Stimulated activated CD8-positive, alpha-beta memory T cell treated with anti-CD3 and anti-CD28 coated beads, Interleukin-15, amount 100 ng/mL, for 1 hour (primary cell): ENCODE measurements at places on chromosomes 4 and X.

DNA sequence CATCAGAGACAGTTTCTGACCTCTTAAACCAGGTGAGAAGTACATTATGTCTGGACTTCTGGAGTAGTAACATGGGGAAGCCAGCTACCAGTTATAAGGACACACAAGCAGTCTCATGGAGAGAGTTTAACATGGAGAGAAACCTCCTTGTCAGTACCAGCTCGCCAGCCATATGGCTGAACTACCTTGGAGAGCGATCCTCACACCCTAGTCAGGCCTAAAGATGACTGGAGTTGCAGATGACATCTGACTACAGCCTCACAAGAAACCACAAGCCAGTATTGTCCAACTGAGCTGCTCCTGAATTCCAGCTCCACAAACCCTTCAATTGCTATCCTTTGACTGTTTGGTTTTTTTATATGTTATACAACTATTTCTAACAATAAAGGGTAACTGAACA, 49.8 kb downstream of the PDHA2 start:
- no peak for DNase-seq

DNA sequence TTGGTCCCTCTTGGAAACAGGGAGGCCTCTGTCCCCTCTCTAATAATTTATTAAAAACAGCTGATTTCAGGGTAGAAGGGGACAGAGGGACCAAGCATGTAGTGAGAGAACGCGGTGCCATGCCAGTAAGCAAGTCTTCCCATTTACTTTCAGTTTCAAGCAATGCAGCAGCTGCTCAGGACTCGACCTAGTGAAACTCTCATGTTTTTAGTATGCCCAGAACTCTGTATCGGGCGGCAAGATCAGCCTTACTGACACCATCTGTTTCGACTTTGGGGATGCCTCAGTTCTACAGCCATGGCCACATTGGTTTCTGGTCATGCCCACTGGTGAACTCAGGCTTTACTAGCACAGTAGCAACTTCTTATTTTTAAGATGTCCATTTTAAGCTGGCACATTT, 40.6 kb downstream of the ZNF81 start:
- no peak for DNase-seq

DNA sequence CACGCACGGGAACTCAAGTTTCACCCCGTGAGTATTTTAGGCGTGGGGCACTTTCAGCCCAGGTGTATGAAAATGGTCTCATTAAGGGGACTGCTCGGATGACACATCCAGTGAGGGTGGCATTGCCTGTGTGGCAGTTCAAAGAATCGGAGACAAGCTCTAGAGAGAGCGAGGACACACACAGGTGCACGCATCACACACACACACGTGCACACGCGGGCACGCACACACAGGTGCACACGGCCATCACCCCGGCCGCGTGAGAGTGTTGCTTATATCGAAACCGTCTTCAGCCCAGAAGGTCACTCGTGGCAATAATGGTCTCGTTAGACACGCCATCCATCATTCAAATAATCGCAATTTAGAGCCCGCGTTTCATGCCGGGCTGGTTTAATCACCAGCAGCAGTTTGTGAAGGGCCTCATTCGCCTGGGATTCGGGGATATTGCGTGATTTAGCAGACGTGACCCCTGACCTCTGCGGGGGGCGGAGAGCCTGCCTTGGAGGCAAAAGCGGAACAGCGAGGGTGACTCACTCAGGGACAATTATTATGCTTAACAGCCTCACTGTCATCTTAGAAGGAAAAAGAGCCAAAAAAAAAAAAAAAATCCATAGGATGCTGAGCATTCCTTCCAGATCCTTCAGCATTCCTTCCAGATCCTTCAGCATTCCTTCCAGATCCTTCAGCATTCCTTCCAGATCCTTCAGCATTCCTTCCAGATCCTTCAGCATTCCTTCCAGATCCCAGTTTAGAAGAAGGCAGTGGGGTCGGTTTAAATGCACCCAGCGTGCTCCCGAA, 89.4 kb upstream of the PPP2R3B start:
- DNase-seq: no peak

DNA sequence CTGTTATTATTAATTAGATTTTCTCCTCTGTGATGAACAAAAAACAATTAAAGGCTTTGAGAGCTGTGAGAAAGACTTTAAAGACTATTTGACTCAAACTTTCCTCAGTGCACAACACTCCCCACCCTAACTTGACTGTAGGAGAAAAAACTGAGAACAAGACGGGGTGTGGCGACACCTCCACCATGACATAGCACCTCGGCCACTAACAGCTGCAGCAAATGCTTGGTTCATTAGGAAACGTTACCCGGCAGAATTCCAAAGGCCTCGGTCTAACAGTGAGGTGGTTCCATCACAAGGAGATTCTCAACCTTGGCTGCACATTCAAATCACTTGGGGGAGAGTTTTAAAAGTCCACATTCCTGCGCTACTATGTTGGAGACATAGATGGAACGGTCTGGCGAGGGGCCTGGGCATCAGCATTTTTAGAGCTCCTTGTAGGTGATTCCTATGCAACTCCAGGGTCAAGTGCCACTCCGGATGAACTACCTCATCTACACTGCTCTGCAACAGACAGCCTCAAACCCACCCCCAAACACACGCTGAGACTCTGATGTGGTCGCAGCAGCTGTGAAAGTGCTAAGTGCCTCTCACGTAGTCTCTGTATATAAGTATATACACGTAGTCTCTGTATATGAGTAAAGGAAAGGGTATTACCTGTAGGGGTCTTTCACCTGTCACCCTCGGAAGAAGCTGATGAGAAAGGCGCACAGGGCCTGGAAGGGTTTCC, 1.0 kb downstream of the FGFBP2 start:
- DNase-seq: no peak

- DNase-seq: no peak
Observed at GRCh38 chrX:154436983-154437752, at the start of gene GDI1. TSS of gene GDI1 (plus strand) at chrX:154437154. CDS start at chrX:154437255, 101 bp downstream.
